Urinary bladder (tissue), 4 donors: ENCODE measurements at places on chromosomes 13 and 19. TPM values are rescaled to one million over a fixed set of nuclear protein-coding genes. Genes with fewer than 3 reads are reported as not detected.

DNA sequence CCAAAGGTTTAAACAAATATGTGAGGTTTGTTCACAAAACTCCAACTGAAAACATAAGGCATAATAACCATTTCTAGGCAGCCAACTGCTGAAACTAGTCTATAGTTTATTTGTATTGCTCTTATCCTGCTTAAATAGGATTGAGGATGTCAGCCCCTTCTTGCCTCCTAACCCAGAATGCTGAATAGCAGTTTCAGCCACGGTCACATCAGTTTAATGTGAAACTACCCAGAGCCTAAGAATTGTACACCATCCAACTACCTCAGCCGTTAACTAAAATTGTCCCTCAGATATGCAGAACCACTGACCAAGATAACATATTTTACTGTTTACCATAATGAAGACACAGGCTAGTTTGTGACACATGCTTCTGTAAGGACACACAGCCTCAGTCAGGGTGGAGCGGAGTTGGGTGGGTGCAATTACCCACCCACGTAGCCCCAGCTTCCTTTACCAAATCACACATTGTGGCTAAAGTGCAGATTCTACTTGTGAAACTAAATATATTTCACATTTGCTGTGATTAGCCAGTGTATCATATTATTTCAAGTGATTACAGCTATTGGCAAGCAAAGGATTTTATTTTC, 259.9 kb downstream of the EFNB2 start:
- no peak for DNase-seq

The WDR88 gene
- polyA plus RNA-seq, result not detected

GRCh38 chr19:43474986-43475705, 9.7 kb upstream of the LYPD3 start:
- DNase-seq, result peak; percentile 78

The PCDH17 gene
- 3.5 TPM for polyA plus RNA-seq
